ENCODE measurements at places on chromosomes 11 and 22. TPM values are rescaled to one million over a fixed set of nuclear protein-coding genes. Genes with fewer than 3 reads are reported as not detected.

MPZL3 gene
- 2.7 TPM for total RNA-seq

RBMXL2 gene
- not detected for total RNA-seq

PVALB gene
- total RNA-seq, result not detected

TRMT112 gene
- total RNA-seq, result 97.5 TPM

DBX1 gene
- total RNA-seq, result not detected

RHOD gene
- total RNA-seq, result 49.5 TPM

CEND1 gene
- not detected for total RNA-seq

PAAF1 gene
- total RNA-seq, result 13.5 TPM

CNGA4 gene
- total RNA-seq, result not detected

LDHAL6A gene
- not detected for total RNA-seq

OR5P2 gene
- not detected for total RNA-seq

TYR gene
- total RNA-seq, result not detected

HBB gene
- 100 TPM for total RNA-seq

KCNE3 gene
- 4.3 TPM for total RNA-seq

AQP11 gene
- total RNA-seq, result 0.69 TPM

KREMEN1 gene
- 102 TPM for total RNA-seq

GTSE1 gene
- total RNA-seq, result 0.25 TPM

LRP5 gene
- total RNA-seq, result 54.7 TPM

ARHGAP8 gene
- total RNA-seq, result not detected

IGSF9B gene
- total RNA-seq, result 44.1 TPM

XRCC6 gene
- total RNA-seq, result 155 TPM

TUBA8 gene
- 253 TPM for total RNA-seq

CASP1 gene
- total RNA-seq, result 11.8 TPM

SMTNL1 gene
- total RNA-seq, result not detected

DNAJB7 gene
- not detected for total RNA-seq

C22orf42 gene
- not detected for total RNA-seq

PRAME gene
- total RNA-seq, result not detected

MS4A6E gene
- not detected for total RNA-seq

TRIM49 gene
- total RNA-seq, result not detected

C11orf42 gene
- not detected for total RNA-seq

BTG4 gene
- not detected for total RNA-seq

SCT gene
- total RNA-seq, result not detected

POU2AF3 gene
- total RNA-seq, result 0.38 TPM

CCDC87 gene
- 0.41 TPM for total RNA-seq

OR2AT4 gene
- total RNA-seq, result not detected

FGF19 gene
- total RNA-seq, result not detected

ADAMTS8 gene
- 0.85 TPM for total RNA-seq

CHRM1 gene
- total RNA-seq, result not detected

CCDC73 gene
- not detected for total RNA-seq

UQCR10 gene
- 403 TPM for total RNA-seq

CAT gene
- 126 TPM for total RNA-seq

OR52R1 gene
- total RNA-seq, result not detected

TRIM68 gene
- total RNA-seq, result 10.6 TPM

MMP10 gene
- not detected for total RNA-seq

BRSK2 gene
- total RNA-seq, result 0.52 TPM

DCPS gene
- 12.1 TPM for total RNA-seq

KRTAP5-7 gene
- total RNA-seq, result not detected

PICK1 gene
- total RNA-seq, result 21.1 TPM
